ENCODE measurements at places on chromosomes 11 and 22.

DNA sequence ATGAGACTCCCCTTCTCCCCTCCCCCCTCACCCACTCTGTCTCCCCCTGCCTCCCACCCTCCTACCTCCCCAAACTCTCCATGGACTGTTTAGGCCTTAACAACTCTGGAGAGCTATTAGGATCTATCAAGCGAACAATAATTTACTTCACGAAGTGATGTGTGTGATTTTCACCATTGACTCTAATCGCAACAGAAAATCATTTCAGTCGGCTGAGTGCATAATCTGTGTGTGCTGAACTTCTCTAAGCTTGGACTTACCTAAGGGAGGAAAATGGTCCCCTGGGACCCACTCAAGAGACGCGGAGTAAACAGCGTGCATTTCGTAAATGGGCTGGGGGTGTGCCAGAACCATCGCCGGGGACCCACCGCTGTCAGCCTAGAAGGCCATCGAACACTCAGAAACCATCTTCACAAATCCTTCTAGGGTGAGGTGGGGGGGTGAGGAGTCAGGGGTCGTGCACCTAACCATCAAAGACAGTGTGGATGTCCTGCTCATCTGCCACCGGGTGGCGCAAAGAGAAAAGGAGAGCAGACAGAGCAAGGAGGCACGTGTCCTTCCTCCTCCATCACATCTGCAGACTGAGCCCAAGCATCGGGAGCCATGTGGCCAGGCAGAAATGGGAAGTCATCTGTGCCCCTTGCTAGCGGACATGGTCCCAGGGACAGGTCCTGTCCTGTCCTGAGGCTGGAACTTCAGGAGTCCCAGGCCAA lies 62.1 kb upstream of the NUP50 start:
- peak; percentile 50 for DNase-seq

DNA sequence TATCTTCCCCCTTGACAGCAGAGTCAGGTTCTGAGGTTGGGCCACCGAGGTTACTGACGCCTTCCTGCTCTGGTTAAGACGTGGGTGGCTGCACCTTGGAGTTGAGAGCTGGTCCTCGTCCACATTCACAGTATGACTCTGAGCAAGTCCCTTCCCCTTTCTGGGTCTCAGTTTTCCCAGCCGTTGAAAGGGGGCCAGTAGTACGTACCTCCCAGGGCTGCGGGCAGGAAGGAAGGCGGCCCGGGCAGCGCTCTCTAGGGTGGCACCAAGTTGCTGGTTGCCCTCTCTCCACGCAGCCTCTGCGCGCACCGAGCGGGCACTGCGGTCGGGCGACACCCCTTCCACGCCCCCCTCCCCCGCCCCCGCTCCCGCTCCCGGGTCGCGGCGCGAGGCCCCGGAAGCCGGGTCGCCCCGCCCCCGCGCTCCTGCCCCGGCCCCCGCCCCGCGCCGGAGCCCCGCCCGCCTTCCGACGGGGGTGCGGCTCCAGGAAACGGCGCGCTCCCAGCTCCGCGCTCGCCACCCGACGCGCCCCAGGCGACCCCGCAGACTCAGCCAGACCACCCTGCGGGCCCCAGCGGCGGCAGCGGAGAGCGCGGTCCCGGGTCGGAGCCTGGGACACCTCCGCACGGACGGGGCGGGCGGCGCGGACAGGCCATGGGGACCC lies at the start of gene EHBP1L1:
Gene EHBP1L1 (plus strand): TSS at position 486 of the 664 bp plus-strand sequence. CDS start 250 bp downstream, outside the sequence.
- DNase-seq = peak; percentile 78

DNA sequence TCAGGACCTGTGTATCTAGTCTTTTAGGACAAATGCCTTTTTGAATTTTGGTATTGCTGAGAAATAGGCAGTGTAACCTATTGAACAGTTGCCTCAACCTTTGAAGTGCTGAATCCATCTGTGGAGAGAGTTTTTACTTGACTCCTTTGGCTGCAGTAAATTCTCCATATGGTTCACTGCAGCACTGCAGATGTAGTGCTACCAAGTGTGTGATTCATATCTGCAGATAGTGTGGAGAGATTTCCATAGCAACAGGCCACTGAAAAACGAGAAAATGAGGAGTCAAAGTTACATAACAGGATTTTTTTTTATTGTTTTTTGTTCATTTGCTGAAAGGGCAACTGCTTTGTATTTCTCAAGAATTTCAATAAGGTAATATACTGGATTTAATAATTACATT lies 356.1 kb downstream of the RAB38 start:
- DNase-seq = no peak

DNA sequence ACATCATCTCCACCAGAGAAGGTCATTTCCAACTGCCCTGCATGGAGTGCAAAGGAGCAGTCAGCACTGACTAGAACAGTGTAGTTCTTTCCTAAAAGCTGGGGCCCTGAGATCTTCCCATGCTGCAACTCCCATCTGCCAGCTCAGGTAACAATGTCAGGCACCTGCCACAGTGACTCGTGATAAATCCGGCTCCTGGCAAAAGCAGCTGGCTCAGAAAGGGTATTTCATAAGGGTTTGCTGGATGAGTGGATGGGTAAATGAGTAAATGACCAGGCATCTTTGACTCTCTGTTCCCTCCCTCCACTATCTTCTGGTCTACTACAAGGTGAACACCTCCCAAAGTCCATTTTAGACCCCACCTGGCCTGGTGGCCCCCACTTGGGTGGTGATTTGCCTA lies 403.6 kb downstream of the NXPE2 start:
- no peak for DNase-seq

DNA sequence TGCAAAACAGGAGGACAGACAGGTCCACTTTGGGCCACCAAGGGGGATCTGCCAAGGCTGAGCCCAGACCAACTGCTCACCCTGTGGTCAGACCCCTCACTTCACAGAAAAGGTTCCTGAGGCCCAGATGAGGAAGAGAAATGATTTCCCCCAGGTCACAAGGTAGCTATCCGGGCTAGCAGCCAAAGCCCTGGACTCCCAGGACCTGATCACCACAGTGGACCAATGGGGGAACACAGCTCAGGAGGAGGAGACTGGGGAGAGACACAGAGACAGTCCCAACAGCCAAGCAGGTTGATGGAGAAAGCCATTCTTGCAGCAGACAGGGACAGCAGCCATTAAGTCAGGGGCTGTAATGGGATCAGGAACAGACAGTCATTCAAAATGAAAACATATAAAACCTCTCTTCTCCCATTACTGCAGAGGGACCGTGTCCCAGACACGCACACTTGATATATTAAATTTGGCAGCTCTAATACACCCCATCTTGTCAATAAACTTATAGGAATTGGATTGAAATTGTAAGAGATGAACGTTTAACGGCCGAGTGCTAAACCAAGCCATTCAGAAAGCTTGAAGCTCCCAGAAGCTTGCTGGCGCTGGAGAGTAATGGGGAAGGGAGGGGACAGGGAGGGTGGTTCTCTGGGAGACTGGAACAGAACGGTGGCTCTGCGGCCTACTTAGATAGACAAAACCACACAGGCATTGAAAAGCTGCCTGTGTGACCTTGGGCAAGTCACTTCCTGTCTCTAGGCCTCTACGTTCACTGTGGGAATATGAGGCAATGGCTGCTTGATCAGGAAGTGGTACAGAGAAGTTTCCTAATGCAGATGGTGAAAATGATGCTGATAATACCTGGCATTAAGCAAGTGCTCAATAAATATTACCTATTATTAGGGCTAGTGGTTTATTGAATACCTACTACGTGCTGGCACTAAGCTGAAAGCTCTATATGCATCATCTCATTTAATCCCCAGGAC lies 16.0 kb downstream of the ZMAT5 start:
- DNase-seq = peak; percentile 23

GRCh38 chr22:45497351-45498145 lies 5.1 kb upstream of the FBLN1 start:
- no peak for DNase-seq

GRCh38 chr22:33640900-33641299 lies 279.4 kb downstream of the LARGE1 start:
- no peak for DNase-seq

DNA sequence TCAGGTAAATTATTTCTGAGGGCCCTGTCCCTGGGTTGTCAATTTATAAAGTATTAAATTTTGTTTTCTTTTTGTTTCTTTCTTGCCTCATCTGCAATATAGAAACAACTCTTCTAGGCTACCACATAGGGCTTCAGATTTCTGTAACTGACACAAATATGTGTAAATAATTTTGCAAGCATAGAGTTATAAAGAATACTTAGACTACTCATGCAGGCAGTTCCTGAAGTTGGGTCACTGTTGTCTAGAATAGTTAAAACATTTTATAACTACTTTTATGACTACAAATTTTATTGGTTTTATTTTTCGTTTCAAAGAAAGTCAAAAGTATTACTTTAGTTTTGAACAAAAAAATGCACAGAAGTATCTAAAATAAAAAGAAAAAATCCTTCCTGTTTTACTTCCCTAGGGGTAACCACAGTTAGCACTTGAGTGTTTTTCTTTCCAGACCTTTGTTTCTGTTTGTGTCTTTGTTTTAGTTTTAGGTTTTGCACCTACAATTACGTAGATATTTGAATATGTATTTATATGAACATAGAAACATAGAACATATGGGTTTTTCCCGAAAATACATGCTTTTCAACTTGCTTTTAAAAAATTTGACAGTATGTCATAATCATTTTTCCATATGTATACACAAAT lies 12.4 kb upstream of the TMEM123 start:
- no peak for DNase-seq

DNA sequence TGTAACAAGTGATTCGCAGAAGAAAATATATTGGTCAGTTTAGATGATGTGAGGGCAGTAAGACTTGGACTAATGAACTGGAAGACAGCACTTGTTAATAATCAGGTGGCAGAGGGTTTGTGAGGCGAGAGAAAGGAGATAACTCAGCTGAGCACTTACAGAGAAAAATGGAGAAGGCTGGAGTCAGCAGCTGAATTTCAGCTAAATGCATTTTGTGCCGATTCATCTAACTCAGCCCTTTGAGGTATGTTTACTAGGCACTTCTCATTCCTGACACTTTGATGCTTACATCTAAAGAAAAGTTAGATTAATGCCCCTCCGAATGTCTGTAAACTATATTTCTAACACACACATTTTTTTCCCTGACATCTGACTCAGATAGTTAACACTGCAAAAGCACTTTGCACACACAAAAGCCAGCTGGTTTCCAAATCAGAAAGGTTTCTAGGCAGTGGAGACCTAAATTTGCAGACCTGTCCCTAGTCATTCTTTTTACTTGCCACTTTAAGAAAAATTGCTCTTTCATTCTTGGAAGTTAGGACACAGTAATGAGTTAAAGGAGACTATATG lies 859.5 kb upstream of the CCDC90B start:
- no peak for DNase-seq

DNA sequence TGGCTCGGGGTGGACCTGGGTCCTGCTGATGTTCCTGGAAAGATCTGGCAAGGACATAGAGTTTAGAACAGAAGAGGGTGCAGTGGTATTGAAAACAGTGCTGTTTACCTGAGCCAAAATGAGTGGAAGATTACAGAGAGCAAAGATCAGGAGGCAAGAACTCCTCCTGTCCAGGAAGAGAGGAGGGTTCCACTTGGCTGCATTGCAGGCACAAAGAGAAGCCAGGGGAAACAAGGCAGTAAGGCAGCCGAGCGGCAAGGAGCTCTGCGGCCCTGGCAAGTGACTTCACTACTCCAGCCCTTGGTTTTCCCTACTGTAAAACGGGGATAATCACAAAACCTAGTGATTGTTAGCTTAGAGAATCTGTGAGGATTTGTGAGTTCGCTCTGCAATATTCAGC lies 3.7 kb upstream of the PACSIN2 start:
- no peak for DNase-seq

GRCh38 chr22:45629469-45630089 lies 42.1 kb upstream of the ATXN10 start:
- no peak for DNase-seq

DNA sequence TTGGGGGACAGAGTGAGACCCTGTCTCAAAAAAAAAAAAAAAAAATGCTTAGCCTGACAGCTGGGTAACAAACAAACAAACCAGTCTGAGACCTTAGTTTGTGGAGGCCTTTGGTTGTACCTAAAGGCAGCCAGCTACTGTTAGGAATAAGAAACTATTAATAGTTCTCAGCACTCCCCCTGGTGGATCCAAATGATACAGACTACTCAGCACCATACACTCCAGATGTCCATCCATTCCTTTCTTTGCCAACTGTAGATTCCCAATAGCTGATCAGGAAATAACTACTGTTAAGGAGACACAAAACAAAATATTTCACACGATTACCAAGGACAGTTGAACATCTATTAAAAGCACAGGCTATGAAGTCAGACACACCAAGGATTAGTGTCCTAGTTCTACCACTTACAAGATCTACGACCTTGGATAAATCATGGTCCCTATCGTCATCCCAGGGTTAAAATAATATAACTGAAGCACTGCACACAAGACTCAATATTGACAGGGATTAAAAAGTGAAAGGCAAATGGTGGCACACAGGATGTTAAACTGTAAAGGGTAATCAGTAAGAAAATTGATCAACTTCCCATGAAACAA lies 17.2 kb downstream of the CLDN25 start:
- no peak for DNase-seq

- no peak for DNase-seq
Observed at GRCh38 chr22:44390613-44390970, 77.8 kb upstream of the SHISAL1 start.

- DNase-seq = peak; percentile 2
Observed at GRCh38 chr11:105219269-105219668, 79.7 kb upstream of the CARD18 start.

- DNase-seq = no peak
Observed at GRCh38 chr11:110409174-110409573, 20.6 kb upstream of the FDX1 start.

DNA sequence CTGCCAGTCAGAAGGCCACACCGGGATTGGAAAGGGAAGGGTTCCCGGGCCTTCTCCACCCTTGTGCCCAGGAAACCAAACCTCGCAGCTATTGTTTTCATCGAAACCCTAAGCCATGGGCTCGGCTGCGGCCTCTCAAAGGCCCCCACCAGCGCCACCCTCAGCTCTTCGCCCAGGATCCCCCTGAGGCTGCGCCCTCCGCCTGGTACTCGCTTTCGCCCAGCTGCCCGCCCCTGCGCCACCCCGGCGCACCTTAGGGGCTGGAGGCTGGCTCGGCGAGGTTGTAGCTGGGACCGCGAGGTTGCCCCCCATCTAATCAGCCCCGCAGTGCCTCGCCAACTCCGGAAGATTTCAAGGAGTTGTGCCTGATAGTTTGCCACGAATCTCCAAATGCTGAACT lies 49.0 kb downstream of the FZD4 start:
- DNase-seq = no peak

DNA sequence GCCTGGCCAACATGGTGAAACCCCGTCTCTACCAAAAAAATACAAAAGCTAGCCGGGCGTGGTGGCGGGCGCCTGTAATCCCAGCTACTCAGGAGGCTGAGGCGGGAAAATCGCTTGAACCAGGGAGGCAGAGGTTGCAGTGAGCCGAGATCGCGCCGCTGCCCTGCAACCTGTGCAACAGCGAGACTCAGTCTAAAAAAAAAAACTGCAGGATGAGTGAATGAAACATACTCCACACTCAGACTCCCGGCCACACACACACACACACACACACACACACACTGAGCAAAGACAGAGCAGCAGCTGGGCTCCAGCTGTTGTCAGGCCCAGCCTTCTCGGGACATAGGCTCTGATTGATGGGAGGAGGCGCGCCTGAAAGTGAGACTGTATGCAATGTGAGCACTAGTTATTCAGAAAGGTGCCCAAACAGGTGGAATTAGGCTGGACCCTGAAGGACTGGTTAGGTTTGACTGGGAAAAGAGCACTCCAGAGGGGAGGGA lies 1.5 kb upstream of the PLEKHA7 start:
- no peak for DNase-seq

Measured in activated CD4-positive, alpha-beta T cell treated with anti-CD3 and anti-CD28 coated beads for 48 hours (primary cell).